Head of caudate nucleus (tissue), 42 donors: ENCODE measurements at places on chromosomes 16 and 17.

DNA sequence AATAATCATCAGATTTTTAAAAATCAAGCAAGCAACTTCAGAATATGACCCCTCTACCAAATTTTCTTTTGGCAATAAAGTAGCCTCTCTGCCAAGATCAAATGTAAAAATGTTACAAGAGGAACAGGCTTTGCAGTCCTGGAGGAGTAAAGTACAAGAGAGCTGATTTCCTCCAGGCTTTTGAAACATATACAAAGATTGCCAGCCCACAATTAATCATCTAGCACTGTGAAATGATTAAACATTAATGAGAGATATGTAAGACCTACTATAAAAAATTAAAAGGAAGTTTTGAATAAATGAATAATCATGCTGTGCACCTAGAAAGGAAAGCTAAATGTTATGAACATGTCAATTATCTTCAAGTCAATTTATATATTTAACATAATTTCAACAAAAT, 26.3 kb downstream of the TXNDC11 start:
- no peak for DNase-seq

DNA sequence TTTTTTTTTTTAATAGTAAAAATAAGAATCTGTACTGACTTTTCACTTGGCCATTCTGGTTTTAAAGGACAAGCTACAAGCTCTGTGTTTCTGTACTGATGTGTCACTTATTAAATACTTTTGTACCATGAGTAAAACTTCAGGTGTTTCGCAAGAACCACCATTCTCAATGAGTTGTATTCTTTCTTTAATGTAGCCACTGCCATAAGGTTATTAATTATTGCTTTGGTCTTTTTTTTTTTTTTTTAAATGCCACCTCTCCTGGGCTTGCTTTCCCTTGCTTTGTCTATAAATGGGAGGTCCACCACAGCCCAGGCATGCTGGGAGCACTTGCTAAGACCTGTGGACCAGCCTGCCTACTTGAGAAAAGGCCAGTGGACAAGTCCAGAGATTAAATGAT, 8.4 kb downstream of the ARL2BP start:
- DNase-seq, result no peak

- DNase-seq, result no peak
Observed at GRCh38 chr17:62573480-62574117, 53.9 kb upstream of the MRC2 start.

DNA sequence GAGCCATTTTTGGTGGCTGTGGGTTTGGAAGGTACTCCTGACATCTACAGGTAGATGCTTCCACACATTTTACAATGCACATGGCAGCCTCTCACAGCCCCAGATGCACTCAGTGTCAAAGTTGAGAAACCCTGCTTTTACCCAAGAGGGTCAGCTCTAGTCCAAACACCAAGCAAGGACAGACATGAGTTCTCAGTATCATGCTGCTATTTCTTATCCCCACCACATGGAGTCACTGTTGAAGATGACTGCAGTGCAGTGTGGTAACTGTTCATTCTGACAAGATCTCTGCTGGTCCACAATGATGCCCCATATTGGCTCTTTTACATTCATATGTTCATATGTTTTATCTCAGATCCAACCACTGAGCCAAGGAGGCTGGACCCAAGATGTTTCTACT, 50.5 kb upstream of the SALL1 start:
- DNase-seq, result no peak

DNA sequence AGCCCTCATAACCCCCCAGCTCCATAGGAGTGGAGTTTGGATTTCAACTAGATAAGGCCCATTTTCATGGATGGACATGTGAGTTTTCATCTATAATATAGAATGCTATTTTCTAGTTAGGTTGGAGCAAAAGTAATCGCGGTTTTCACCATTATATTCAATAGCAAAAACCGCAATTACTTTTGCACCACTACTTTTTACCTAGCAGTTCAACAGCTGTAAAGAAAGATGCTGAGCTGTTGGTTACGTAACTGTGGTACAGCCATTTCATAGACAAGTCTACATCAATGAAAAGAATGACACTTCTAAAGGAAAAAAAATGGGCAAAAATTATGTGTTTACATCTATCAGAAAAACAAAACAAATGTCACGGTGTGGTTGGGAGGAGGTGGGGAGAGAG, 507.7 kb downstream of the MAF start:
- no peak for DNase-seq

DNA sequence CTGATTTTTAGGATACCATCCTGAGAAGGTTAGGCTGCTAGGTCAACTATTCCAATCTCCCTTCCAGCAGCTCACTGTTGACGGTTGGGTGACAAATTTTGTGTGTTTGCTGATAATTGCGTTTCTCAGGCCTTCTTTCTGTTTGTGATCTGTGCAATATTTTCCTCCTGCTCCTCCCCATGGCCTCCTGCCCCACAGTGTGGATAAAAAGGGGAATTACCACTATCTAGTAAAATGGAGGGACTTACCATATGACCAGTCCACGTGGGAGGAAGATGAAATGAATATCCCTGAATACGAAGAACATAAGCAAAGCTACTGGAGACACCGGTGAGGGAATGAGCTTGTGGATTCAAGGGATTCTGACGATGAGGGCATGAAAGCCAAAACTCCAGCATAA, 9.2 kb downstream of the CHD3 start:
- peak; percentile 53 for DNase-seq

DNA sequence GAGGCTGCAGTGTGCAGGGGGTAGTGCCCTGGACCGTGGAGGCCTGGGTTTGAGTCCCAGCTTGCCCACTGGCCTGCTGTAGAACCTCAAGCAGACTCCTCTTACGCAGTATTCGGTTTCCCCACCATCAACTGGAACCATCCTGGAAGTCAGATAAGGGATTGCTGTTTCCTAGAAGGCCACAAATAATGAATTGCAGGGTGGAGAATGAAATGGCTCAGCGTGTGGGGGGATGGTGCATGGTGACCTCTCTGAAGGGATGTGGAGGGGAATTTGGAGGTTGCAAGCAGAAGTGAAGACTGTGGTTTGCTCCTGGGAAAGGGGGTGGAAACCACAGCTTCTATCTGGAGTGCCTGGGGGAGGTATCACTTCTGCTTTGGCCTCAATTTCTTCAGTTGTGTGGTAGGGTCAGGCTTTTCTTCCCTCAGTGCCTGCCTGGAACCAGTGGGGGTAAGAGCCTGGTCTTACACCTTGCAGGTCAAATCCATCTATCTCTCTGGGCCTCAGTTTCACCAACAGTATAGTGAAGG, 1.7 kb downstream of the ADGRG5 start:
- peak; percentile 37 for DNase-seq

GRCh38 chr17:5378566-5379207, 40.8 kb downstream of the NUP88 start:
- no peak for DNase-seq

- DNase-seq, result no peak
Observed at GRCh38 chr17:19958023-19958422, 19.6 kb downstream of the AKAP10 start.

GRCh38 chr17:82920150-82920549, 80.3 kb upstream of the ZNF750 start:
- DNase-seq, result peak; percentile 33

GRCh38 chr17:78883089-78883532, 19.9 kb downstream of the CEP295NL start:
- no peak for DNase-seq

DNA sequence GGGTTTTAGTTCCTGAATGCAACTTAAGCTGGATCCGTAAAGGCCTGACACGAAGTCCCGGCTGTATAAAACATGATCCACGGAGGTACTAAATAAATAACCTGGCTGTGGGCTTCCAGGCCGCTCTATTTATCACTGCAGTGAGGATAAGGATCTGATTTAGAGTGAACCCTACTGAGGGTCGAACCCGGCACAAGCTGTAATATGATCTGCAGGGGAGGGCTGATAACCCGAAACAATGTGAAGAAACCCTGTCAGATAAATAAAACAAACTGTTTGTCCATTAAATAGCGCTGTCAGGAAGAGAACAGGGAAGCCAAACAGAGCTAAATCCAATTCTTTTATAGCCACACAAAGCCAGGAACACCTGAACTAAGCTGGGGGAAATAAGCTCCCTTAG, 375.6 kb upstream of the SALL1 start:
- no peak for DNase-seq

GRCh38 chr16:66746682-66747081, 4.7 kb downstream of the DYNC1LI2 start:
- DNase-seq, result no peak

DNA sequence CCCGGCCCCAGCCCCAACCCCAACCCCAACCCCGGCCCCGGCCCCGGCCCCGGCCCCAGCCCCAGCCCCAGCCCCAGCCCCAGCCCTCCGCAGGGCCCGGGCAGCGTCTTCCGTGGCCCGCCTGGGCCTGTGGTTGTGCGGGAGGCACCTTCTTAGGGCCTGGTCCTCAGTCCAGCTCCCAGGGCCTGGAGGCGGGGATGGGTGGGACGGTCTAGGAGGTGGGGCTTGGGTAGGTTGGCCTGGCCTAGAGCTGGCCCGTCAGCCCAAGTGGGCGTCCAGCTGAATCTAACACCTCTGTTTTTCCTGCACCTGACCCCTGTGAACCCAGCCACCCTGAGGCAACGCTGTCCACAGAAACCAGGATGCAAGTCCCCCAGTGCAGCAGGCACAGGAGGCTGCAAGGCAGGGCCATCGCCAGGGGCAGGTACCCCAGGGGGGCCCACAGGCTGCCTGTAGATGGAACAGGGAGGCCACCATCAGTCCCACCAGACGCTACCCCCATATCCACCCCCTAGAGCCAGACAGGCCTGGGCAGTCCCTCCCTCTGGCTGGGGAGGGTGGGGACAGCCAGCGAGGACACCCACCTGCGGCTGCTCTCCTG, 8.8 kb downstream of the MSLN start:
- DNase-seq, result no peak

DNA sequence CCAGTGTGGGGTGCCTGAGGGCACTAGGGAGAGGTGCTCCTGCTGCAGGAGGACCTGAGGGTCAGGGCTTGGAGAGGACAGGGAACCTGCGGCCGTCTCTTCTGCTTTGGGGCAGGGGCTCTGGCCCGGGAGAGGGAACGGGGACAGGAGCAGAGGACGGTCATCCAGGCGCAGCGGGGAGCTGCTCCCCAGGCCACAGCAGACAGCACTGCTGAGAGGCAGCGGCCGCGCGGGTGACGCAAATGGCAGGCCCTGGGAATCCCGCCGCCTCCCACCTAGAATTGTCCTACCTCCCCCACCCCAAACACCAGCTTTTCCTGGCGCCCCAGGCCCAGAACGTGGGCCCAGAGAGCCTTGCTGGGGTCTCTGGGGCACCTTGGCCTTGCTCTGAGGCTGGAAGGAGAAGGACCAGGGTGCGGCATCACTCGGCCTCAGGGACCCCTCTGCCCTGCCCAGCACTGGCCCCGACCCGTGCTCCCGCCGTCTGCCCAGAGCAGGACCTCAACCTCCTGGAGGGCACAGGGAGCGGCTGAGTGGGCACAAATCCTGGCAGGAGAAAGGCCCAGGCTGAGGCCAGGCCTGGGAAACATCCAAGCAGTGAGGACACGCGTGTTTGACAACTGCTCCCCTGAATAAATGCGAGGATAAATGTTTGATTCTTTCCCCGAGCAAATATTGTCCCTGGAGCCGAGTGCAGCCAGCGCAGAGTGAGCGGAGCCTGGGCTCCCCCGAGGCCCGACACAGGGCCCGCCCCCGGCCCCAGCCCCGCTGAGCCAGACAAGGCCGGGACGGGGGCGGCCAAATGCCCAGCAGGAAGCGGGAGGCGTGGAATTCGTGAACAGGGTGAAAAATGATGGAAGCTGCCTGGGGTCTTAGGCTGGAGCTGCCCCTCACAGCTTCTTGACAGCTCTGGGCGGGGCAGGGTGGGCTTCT, 8.5 kb downstream of the SSTR5 start:
- DNase-seq, result no peak

DNA sequence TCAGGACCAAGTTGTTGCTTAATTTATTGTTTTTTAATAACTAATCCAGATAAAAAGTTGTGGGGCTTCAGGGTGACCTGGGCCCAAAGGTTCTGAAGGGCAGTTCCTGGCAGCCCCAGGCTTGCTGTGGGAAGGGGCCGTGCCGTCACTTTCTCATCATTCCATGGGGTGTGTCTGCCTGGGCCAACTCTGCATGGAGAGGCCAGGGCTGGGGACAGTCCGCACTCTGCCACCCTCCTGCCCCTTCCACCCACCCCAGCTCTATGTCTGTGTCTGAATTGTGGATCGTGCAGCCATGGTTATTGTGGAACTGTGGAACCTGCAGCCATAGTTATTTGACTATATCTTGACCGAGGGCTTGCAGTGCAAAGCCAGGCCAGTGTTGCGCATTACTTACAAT, 4.0 kb downstream of the LIMD2 start:
- DNase-seq, result no peak

GRCh38 chr16:88378401-88378800, 4.4 kb upstream of the ZNF469 start:
- DNase-seq, result no peak

DNA sequence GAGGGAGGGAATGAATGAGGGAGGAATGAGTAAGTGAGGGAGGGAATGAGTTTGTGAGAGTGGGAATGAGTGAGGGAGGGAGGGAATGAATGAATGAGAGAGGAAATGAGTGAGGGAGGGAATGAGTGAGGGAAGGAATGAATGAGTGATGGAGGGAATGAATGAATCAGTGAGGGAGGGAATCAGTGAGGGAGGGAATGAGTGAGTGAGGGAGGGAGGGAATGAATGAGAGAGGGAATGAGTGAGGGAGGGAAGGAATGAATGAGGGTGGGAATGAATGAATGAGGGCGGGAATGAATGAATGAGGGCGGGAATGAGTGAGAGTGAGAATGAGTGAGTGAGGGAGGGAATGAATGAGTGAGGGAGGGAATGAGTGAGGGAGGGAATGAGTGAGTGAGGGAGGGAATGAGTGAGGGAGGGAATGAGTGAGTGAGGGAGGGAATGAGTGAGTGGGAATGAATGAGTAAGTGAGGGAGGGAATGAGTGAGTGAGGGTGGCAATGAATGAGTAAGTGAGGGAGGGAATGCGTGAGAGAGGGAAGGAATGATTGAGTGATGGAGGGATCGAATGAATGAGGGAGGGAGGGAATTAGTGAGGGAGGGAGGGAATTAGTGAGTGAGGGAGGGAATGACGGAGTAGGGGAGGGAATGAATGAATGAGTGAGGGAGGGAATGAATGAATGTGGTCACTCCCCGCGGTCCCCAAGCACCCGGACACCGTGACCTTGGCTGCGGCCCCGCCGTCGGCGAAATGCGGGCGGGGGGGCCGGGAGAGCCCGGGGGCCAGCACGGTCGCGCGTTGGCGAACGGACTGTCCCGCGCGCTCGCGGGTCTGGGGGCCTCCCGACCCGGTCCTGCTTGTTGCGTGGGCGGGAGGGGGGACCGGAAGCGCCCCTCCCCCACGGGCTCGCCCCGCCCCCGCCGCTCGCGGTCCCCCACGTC, 1.1 kb upstream of the UBE2I start:
- no peak for DNase-seq

GRCh38 chr16:88423448-88423850, 29.6 kb upstream of the ZFPM1 start:
- DNase-seq, result no peak
